ENCODE measurements at places on chromosomes 1 and 21.

DNA sequence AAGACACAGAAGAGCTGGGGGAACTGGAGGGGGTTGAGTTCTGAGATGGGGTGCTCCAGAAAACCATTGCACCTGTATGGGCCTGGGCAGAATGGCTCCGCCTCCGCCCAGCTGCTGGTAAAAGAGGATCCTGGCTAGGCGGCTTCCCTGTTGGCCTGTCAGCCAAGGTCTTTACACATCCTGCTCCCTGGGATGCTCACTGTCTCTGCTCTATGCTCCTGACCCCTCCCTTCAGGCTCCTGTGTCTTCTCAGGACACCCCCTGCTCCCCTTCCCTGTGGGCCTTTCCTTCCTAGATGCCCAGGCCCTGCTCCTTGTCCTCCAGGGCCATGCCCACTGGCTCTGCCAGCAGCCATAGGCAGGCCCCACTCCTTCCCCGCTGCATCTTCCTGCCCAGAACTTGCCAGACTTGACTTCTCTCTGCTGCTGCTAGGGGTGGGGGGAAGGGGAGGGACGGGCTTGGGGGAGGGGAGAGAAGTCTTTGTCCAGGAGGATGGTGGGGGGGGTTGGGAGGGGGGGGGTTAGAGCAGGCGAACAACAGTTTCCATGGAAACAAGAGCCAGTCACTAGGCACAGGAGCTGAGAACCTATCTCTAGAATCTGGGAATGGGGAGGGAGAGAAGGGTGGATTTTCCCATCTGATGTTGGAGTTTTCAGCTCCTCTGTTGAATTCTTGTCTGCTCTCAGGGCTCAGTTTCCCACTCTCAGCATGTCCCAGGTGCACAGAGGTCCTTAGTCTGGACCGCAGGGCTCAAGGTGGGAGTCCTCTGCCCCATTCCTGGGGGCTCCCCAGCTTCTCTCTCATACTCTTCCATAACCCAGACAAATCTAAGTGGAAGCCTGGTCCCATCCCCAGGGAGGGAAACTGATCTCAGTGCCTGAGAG is 10.6 kb downstream of the CELSR2 start:
- DNase-seq, result no peak

DNA sequence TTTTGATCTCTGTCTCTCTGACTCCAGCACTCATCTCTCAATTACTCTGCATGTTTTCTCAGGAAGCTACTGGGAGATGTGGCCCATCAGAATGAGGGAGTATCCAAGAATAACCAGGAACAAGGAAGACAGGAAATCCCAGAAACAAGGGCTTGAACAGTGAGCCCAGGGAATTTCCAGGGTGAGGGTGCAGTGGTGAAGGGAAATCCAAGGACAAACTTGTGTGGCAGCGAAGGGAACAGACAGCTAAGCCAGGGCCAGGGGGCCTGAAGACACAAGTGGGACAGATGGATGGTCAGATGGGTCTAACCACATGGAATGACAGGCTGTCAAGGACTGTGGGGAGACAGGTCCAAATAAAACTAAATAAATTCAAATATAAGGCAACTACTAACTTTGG is 121.8 kb upstream of the ERRFI1 start:
- DNase-seq, result no peak

- DNase-seq, result no peak
These were observed 76.1 kb upstream of the USP25 start for GRCh38 chr21:15653710-15654109.

DNA sequence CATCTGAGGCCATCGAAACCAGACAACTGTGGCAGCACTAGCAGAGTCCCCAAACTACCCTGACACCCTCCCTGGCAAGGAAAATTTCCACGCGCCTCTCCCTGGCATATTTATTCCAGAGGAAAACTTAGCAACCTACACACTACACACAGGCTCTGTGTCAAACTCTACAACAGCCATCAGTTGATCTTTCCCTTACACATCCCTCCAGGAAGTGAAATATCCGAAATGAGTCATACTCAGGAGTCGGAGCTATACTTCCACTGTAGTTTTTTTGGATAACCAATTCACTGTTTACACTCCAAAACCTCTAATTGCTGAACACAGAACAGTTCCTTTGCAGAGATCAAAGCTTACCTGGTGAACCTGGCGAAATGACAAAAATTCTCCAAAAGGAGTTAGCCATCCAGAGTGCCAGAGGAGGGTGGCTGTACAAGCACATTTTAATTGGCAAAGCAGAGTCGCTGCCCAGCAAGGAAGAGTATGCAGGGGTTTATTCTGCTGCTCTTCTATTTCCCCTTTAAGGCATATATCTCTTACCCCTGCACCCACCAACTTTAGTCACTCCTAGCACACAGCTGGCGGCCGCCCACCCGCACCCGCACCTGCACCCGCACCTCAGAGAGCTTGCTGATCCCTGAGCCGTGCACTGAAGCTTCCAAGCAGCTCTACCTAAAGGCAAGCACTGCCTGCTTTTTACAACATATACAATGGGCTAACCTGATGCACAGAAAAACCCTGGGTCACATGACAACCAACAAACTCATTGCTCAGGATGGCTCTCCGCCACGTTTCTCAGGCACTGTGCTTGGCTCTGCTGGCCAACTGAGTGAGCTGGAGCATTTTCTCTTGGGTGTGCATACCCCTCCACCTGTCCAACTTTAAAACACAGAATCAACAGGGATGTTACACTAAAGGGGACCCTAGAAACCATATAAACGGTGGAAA is 54.9 kb downstream of the CAPZB start:
- DNase-seq, result no peak

GRCh38 chr1:63701187-63701586 is 72.6 kb upstream of the ROR1 start:
- DNase-seq, result no peak

DNA sequence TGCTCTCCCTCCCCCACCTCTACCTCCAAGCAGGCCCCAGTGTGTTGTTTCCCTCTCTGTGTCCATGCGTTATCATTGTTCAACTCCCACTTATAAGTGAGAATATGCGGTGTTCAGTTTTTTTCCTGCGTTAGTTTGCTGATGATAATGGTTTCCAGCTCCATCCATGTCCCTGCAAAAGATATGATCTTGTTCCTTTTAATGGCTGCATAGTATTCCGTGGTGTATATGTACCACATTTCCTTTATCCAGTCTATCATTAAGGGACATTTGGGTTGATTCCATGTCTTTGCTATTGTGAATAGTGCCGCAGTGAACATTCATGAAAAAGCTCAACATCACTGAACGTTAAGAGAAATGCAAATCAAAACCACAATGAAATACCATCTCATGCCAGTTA is 58.6 kb downstream of the DNAH14 start:
- DNase-seq, result no peak

DNA sequence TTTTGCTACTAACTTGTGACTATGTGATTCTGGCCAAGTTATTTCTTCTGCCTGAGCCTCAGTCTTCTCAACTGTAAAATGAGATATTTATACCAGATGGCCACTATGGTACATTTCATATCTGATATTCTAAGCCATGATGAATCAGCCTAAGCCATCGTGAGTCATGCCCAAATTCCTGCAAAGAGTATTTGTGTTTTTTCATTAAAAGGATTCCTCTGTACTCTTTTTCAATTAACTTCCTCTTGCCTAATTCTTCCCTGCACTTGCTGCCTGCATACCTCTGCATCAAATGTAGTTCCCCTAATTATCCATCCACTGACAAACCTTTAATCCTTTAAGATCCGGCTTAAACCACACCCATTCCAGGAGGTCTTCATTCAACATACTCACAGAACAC is 575.1 kb upstream of the BEND5 start:
- DNase-seq, result no peak

GRCh38 chr1:230651235-230651634 is 9.0 kb downstream of the COG2 start:
- no peak for DNase-seq

- DNase-seq, result no peak
These were observed 3.9 kb upstream of the CDC42 start for GRCh38 chr1:22048351-22049192.

GRCh38 chr1:56469640-56470371 is 109.6 kb downstream of the PLPP3 start:
- DNase-seq, result no peak

GRCh38 chr1:27519331-27520258 is 29.6 kb upstream of the WASF2 start:
- no peak for DNase-seq

All from NCI-H187 treated with DMSO at 0.1 percent for 48 hours (cell line).